ENCODE measurements at places on chromosomes 13 and 19. TPM values are rescaled to one million over a fixed set of nuclear protein-coding genes. Genes with fewer than 3 reads are reported as not detected.

PIAS4 gene
- 26.5 TPM for total RNA-seq

ZNF471 gene
- total RNA-seq: 0.57 TPM

LILRB3 gene
- not detected for total RNA-seq

APOC1 gene
- 31.1 TPM for total RNA-seq

ADGRE2 gene
- 0.26 TPM for total RNA-seq

GATAD2A gene
- 129 TPM for total RNA-seq

IRGC gene
- not detected for total RNA-seq

TSSK6 gene
- total RNA-seq: 2.0 TPM

SLC17A7 gene
- 0.68 TPM for total RNA-seq

IGFL1 gene
- 2.6 TPM for total RNA-seq

ZNF429 gene
- 8.5 TPM for total RNA-seq

GSX1 gene
- total RNA-seq: not detected

ZNF880 gene
- 27.3 TPM for total RNA-seq

MCEMP1 gene
- total RNA-seq: not detected

LILRB2 gene
- not detected for total RNA-seq

AMER2 gene
- total RNA-seq: not detected

DZIP1 gene
- not detected for total RNA-seq

KCNN1 gene
- 0.09 TPM for total RNA-seq

RFXAP gene
- total RNA-seq: 5.6 TPM

PSG11 gene
- not detected for total RNA-seq

ADM5 gene
- 14.2 TPM for total RNA-seq

BRME1 gene
- 13.7 TPM for total RNA-seq

TUBA3C gene
- not detected for total RNA-seq

YJEFN3 gene
- 21.9 TPM for total RNA-seq

SERP2 gene
- total RNA-seq: 0.70 TPM

GAPDHS gene
- total RNA-seq: not detected

PRKD2 gene
- 97.8 TPM for total RNA-seq

TEKTIP1 gene
- 4.7 TPM for total RNA-seq

ZNF480 gene
- total RNA-seq: 8.7 TPM

CEACAM8 gene
- total RNA-seq: not detected

C19orf81 gene
- not detected for total RNA-seq

CGB5 gene
- 1.9 TPM for total RNA-seq

ZNF540 gene
- 0.25 TPM for total RNA-seq

CEACAM4 gene
- not detected for total RNA-seq

IQCN gene
- 5.6 TPM for total RNA-seq

CEACAM3 gene
- not detected for total RNA-seq

CD22 gene
- total RNA-seq: 29.8 TPM

All from PC-9 (cell line).